Right renal cortex interstitium (tissue), 3 donors: ENCODE measurements at places on chromosomes 7 and 10. TPM values are rescaled to one million over a fixed set of nuclear protein-coding genes. Genes with fewer than 3 reads are reported as not detected.

GRCh38 chr10:114925587-114926586 is 12.1 kb upstream of the TRUB1 start:
- no peak for DNase-seq

- DNase-seq, result no peak
Measured at GRCh38 chr7:131618391-131618790, 62.0 kb upstream of the PODXL start.

DNA sequence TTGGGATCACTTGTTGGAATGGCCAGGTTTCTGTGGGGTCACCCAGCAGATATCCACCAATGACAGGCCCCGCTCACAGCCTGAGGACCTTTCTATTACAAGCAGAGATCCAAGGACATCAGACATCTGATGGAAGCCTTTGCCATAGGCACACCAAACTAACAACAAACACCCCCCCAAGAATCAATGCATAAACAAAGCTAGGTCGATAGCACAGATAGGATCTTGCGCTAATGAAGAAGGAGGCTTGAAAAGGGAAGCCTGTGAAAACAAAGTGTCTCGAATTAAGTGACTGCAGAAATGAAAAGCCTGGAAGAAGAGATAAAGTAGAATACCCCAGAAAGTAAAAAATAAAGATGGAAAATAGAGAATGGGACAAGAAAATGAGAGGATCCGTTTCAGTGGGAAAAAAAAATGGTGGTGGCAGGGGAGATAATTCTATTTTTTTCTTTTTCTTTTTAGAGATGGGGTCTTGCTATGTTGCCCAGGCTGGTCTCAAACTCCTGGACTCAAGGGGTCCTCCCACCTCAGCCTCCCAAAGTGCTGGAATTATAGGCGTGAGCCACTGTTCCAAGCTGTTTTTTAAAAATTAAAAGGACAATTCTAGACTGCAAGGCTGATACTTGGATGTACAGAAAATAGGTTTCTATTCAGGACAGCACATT is 26.3 kb upstream of the SMURF1 start:
- no peak for DNase-seq

DNA sequence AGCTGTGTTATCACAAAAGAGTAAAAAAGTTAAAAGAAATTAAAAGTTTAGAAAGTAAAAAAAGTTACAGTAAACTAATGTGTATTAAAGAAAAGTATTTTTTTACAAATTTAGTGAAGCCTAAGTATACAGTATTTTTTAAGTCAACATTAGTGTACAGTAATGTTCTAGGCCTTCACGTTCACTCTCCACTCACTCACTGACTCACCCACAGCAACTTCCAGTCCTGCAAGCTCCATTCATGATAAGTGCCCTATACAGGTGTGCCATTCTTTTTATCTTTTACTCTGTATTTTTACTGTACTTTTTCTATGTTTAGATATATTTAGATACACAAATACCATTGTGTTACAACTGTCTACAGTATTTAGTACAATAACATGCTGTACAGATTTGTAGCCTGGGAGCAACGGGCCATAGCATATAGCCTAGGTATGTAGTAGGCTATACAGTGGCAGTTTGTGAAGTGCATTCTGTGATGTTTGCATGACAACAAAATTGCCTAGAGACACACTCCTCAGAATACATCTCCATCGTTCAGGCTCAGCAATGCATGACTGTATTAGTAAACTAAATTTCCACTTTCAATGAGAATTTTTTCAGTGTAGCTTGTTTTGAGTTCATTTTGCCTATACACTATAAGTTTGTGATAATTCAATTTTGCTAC is 539.9 kb upstream of the C7orf33 start:
- DNase-seq, result no peak

- DNase-seq, result no peak
Measured at GRCh38 chr10:74947781-74948401, 121.5 kb downstream of the KAT6B start.

DNA sequence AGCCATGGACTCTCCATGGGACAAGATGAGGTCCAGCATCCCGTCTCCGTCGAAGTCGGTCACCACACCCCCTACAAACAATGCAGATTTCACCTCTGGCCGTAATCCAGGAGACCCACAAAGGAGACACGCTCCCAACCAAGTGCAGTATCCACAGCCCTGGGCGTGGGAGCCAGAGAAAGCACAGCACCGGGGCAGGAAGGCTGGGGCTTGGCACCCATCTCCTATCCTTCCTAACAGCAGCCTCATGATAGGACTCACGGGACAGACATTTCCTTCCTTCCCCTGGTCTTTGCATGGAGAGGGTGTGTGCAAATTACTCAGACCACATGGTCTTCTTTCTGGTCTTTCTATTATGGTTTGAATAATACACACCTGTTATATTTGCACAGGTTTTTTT is 46.3 kb downstream of the GOLGA7B start:
- no peak for DNase-seq

- DNase-seq, result no peak
Measured at GRCh38 chr10:43234471-43235041, 32.3 kb downstream of the RASGEF1A start.

- DNase-seq, result no peak
Measured at GRCh38 chr10:44885710-44886109, 25.4 kb upstream of the TMEM72 start.

GRCh38 chr10:111390813-111391563 is 314.2 kb downstream of the ADRA2A start:
- no peak for DNase-seq

DNA sequence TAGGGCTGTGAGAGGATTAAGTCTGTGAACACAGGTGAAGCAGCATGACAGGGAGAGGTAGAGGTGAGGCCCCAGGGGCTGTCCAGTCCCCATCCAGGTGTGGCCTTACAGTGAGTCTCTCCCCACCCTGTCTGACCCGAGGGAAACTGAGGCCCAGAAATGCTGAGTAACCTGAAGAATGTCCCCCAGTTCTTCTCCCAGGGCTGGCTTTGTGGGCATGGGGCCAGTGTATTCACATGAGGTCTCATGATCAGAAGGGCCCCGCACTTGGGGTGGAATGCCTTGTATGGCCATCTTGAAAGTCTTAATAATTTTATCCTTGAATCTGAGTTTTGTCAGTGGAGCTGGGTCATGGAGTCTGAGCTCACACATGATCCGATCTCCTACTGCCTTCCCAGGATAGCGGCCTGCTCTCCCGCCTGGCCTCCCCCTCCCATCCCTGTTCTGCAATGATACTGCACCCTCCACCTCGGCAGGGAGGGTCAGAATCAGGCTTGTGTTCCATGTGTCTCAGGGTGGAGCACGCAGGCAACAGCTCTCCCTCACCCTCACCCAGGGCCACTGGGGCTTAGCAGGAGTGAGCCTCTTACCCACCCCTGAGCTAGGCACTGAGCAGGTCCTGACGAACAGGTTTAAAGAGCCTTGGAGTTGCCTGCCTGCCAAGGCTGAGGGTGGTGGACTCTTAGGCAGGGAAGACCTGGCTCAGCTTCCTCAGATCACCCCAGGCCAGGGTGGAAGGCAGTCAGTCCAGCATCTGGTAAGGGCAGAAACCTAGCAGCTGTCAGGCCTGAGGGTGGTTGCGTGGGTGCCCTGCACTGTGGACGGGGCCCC is 41.4 kb upstream of the NPFFR1 start:
- no peak for DNase-seq

- no peak for DNase-seq
Measured at GRCh38 chr10:15764892-15765454, 45.3 kb upstream of the ITGA8 start.

DNA sequence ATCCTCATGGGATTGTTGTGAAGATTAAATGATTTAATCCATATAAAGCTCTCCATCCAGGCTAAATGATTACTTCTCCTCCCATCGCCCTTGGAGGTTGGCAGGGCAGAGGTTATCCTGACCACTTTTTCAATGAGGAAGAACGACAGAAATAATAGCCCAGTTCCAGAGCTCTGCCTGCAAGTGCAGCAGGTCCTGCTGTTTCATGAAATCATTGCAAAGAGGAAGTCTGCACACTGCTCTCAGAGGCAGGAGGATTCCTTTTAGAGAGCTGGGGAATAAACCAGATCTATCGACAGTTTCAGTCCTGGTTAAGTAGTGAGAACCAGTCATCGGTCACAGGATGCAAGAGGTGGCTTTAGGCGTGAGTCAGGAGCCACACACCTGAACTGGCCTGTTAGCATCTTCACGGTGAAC is 25.0 kb upstream of the CDH23 start:
- DNase-seq, result no peak

DNA sequence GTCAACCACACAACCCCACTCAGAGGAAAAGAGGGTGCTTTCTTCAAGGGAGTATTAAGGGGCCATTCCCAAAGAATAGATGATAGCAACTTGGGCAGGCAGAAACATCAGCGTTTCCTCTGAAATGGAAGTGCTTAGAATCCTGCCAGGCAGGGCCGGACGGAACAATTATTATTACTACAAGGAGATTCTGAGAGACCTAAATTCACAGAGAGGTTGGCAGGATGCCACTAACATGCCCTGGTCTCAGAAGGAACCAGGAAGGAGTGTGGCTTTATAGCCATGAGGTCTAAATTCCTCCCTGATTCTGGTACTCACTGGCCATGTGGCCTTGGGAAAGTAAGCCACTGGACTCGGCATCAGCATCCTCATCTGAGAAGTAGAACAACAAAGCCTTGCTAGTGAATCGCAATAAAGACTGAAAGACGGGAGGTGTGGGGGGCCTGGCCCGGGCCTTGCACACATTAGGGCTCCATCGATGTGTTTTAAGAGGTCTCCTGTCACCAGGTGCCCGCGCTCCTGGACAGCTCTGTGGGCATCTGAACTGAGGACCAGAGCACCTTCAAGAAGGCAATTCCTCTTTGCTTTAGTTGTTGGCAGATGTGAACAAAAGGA is 131.5 kb downstream of the OAT start:
- DNase-seq, result no peak

DNA sequence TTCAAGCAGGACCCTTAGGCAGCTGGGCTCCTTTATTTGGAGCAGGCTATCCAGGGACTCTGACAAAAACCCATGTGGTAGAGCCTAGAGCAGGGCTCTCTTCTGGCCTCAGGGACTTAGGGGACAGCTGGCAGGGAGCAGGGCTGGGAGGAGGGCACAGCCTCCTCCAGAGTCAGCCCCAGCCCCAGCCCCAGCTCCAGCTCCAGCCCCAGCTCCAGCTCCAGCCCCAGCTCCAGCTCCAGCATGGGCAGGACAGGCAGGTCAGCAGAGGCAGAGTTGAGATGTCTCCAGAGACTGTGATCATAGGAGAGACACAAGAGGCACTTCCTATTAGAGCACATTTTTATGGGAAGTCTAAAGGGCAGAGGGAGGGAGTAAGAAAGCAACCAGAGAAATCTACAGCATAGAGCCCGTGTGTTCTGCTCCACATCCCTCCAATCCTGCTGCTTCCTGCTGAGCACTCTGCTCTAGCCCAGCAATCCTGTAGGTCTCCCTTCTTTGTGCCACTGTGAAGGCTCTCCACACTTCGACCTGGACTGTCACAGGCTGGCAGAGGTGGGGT is 13.3 kb upstream of the C10orf53 start:
- no peak for DNase-seq

GRCh38 chr10:105473170-105473569 is 832.1 kb downstream of the SORCS3 start:
- DNase-seq, result no peak

DNA sequence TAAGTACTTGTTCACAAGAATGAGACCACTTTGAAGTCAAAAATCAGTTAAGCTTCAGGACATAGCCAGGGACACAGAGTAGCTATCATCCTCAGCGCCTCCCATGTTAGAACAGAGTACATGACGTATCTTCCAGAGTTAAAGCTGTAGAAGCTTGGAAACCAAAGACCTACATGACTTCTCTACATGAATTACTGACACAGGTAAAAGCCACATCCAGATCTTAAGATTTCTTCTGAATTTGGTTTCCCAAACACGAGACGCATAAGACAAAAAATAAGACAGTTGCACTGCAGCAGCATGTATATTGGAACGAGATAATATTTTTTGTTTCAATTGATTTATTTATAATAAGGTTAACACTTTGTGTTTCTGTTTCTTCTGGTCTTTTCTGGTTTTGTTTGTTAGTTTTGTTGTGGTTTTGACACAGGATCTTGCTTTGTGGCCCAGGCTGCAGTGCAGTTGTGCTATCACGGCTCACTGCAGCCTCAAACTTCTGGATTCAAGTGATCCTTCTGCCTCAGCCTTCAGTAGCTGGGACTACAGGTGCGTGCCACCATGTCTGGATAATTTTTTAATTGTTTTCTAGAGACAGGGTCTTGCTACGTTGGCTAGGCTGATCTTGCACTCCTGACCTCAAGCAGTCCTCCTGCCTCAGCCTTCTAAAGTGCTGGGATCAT is 10.2 kb upstream of the EPC1 start:
- DNase-seq, result no peak

The HGF gene
- polyA plus RNA-seq, result 3.1 TPM

The CDHR1 gene
- 0.53 TPM for polyA plus RNA-seq

The GALNT11 gene
- polyA plus RNA-seq, result 122 TPM

The NPTX2 gene
- polyA plus RNA-seq, result 3.6 TPM
